Heart left ventricle (tissue), 16 donors: ENCODE measurements at places on chromosomes 2 and 18. TPM values are rescaled to one million over a fixed set of nuclear protein-coding genes. Genes with fewer than 3 reads are reported as not detected.

DNA sequence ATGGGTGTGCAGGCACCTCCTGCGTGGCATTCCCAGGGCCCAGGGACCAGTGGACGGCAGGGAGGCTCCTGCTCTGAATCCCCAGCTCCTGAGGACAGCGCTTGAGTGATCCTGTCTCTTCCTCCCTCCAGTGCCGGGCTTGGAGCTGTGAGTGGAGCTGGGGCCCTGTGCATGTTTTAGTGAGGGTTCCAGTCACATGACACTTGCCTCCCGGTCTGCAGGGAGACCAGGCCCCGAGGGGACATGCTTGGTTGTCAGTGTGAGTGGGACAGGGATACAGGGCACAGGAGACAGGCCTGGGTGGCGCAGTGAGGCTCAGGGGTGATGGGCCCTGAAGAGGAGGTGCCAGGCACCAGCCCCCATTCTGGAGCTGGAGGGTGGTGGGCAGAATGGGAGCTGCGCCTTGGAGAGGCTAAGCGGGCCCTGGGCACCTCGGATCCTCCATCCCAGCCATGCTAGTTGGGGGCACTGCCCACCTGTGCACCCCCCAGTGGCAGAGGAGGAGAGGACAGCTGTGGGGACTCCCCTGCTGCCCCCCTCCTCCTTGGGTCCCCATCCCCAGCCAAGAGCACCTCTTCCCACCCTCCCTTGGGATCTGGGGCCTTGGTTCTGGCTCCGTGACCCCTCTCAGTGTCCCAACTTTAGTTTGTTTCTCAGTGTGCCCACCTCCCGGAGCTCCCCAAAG lies 12.0 kb downstream of the ARHGEF4 start:
- H3K4me3 ChIP-seq: no peak overlapping the region
- H3K4me1 ChIP-seq: no peaks in the 10 kb centered on the region
- H3K27me3 ChIP-seq: no peaks in the 10 kb centered on the region

DNA sequence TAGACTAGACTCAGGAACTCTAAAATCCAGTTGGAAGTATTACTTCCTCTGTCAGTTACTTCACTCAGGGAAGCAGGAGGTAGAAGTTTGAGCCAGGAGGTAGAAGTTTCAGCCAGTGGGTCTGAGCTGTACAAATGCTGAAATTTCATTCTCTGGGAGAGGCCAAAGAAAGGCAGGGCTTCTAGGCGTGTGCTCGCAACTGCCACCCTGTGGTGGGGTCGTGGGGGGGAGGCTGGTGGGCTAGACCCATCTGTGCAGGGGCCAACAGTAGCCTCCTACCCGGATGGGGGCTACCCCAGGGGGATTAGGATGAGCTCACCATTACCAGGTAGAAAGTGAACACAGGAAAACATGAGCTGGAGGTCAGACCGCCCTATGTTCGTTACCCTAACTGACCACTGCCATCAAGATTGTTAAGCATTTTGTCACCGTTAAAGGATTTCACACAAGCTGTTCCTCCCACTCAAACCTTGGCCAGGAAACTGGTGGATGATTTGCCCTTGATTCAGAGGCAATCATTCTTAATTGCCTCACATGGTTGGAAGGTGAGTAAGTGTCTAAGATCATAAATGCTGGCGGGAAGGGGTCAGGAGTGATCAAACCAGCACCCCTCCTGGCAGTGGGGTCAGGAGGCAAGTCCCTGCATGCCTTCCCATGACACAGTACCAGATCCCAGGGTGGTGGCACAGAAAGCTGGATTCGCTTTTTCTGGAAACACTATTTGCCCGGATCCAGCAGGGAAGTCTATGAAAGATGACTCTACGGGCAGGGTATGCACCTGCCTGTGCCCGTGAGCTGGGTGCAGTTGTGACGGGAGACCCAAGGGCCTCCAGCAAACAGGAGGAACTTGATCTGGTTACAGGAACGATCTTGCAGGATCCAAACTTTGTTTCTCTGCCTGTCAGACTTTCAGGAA lies 5.2 kb upstream of the FHL2 start:
- H3K4me3 ChIP-seq: no peak overlapping the region
- peaks cover 10% of the 10 kb centered on the region for H3K36me3 ChIP-seq
- no peak for DNase-seq
- peaks cover 39% of the 10 kb centered on the region for H3K4me1 ChIP-seq
- peaks cover 9% of the 10 kb centered on the region for H3K27me3 ChIP-seq

The VSNL1 gene
- total RNA-seq: 21.6 TPM

GRCh38 chr2:240206630-240207029 lies 66.2 kb upstream of the OTOS start:
- no peak overlapping the region for H3K27ac ChIP-seq
- H3K4me3 ChIP-seq: no peak overlapping the region
- H3K4me1 ChIP-seq: no peaks in the 10 kb centered on the region
- no peaks in the 10 kb centered on the region for H3K36me3 ChIP-seq
- no peak for DNase-seq

The SIX2 gene
- 1.1 TPM for total RNA-seq

The OBSL1 gene
- 149 TPM for total RNA-seq

DNA sequence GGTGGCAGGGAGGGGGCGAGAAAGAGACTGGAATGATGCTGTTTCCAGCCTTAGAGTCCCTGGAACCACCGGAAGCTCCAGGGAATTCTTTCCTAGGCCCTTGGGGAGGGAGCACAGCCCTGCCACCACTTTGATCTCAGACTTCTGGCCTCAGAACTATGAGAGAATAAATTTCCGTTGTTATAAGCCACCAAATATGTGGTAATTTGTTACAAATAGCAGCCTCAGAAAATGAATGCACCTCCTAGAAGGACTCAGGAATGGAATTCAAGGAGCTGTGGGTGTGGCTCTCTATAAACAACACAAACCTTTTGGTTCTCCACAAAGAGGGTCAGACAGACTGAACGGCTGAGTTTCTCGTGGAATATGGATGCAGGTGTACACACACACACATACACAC lies 144.5 kb downstream of the ACKR3 start:
- no peaks in the 10 kb centered on the region for H3K27me3 ChIP-seq
- H3K4me1 ChIP-seq: peaks cover 26% of the 10 kb centered on the region
- no peaks in the 10 kb centered on the region for H3K36me3 ChIP-seq

DNA sequence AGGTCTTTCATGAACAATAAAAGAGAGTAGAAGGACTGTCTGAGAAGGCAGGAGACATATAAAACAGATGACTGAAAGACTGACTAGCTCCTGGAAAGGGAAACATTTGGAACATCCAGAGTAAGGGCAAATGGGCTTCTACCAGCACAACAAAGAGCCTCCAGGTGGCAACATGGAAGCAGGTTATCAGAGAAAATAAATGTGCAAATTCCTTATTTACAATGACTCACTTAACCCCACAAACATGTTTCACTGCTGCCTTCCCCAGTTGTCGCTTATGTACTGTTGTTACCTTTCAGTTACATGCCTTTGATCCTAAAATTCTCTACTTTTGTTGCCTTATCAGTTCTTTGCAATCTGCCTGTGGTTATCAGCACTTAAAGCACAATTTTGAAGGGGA lies 117.0 kb downstream of the HIBCH start:
- H3K4me3 ChIP-seq: no peak overlapping the region
- no peaks in the 10 kb centered on the region for H3K27me3 ChIP-seq
- H3K4me1 ChIP-seq: peaks cover 3% of the 10 kb centered on the region
- DNase-seq: no peak
- H3K36me3 ChIP-seq: peaks cover 47% of the 10 kb centered on the region
